ENCODE measurements at places on chromosomes 12 and 14.

GRCh38 chr12:110742718-110743570, at the start of gene PPP1CC:
PPP1CC (minus strand) TSS chr12:110742891; CDS start chr12:110742707, 184 bp downstream.
- peak; percentile 91 for DNase-seq

DNA sequence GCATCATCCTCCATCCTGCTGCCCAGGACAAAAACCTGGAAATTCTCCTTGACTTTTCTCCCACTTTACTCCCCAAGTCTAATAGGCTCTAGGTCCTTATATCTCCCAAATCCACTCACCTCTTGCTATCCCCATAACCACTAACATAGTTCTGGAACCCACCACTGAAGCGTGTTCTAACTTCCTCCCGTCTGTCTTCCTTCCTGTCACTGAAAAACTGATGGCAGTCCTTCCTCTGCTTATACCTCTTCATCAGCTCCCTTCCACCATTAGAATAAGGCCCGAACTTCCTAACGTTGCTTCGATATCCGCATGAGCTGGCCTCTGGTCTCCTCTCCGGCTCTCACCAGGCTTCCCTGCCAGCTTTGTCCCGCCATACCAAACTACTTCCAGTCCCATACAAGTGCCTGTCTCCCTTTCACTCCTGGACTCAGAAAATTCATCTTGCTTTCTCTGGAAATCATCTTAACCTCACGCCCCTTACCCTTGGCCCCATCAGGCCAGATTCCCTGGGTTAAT, 63.0 kb upstream of the BCL2L14 start:
- DNase-seq: no peak

DNA sequence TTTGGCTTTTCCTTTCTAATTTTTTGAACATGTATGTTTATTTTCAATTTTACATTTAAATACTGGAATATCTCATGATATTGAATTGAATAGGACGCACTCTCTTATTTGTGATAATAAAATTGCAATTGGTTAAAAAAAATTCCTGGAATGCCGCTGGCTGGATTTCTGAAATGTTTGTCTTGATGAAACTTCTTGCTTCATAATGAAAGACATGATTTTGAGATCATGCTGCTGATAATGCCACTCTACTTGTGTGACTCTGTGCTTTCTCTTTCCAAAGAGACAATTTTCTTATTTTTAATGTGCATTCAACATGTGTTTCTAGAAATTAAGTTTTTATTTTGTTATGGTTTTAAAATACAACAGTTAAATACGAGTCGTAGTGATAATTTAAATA, 465.7 kb upstream of the FAR2 start:
- no peak for DNase-seq

DNA sequence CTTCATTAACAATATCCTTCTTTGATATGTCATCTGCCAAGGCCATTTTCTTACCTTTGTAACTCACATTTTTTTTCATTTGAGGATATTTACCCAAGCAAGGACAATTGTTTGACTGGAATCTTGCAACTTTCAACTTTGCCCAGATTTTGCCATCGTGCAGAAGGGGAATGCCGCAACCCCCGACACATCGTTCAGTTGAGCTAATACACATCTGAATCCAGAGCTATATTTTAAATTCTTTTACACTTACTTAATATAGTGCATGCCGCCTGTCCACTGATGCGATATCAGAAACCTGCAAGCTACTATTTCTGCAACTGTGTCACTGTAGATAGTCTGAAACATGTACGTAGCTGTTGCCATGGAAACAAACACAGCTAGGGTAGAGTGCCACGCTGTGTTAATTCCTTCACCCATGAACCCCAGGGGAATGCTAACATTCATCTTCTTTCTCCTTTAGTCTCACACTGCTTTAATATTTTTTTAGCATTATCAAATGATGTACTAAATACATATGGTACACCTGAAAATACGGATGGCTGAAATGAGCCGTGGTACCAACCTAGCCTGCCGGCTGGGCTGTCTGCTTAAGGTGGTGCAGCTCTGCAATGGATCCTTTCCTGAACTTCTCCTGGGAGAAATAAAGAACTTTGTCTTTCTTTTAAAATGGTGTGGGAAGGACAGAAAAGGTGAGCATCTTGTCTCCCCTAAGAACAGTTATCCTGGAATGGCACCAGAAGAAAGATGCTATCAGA, 77.0 kb upstream of the FOXN3 start:
- DNase-seq: no peak

DNA sequence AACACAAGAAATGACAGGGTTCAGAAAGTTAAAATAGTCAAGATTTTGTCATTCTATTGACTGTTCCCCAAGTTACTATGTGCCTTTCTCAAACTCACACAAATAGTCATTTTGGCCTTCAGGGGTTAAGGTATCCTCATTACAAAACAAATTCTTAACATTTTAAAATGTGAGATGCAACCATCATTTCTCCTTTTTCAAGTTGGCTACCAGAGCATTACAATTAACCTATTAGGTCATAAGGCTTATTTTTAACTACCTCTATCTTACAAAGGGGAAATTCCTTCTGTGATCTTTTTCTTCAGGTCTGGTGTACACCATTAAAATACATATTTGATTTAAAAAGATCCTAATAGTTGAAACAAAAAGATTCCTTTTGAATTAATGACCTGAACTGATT, 61.2 kb downstream of the SLC38A1 start:
- no peak for DNase-seq

GRCh38 chr12:131196220-131196619, 242.5 kb downstream of the ADGRD1 start:
- DNase-seq: no peak

DNA sequence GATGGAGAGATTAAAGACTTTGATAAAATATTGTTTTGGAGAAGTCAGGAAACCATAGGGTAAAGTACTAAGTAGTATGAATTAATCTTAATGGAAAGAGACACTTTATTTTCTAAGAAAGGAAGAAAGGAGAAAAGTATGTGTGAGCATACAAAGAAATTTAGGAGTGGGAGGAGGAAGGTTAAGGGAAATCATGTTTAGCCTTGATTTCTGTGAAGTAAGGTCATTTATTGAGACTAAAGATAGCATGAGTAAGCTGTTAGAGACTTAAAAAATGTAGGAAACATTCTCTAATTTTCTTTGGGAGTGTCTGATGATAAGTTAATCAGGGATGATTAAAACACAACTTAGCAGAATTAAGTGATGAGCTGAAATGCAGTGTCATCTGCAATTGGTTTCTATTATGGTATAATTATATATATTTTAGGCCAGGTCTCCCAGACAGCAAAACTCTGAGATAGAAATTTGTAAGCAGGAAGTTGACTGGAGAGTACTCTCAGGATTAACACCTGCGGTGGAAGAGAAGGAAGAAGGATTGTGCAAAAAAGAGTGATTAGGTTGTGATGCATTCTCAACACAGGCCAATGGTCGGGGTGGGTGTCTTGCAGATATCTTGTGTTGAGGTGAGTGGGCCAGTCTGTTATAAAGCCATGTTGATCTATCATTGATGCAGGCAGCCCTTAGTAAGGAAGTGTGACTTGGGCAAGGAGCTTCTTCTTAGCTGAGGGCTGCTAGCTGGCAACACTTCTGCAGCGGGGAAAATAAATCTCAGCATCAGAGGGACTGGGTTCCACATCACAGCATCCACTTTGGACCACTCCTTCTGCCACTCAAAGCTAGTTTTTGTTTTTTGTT, 256.2 kb downstream of the AEBP2 start:
- DNase-seq: no peak

DNA sequence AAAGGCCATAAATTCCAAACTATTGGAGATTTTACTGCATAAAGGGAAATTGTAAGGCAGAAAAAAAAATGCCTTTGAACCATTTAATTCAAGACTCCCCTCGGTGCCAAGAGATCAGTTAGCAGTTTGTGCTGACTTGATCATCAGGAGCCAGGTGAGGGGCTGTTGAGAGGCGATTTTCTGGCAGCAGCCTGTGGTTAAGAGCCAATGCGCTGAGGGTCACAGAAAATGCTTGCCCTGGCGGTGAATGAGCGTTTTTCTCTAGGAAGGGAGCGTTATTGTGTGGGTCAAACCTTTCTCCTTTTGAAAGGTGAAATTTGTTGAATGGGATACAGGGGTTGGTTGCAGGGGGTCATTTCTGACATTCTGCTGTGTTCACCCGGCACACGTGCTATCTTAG, 4.7 kb downstream of the SRRM4 start:
- no peak for DNase-seq

GRCh38 chr12:45774508-45775162, 45.1 kb downstream of the ARID2 start:
- DNase-seq: no peak

DNA sequence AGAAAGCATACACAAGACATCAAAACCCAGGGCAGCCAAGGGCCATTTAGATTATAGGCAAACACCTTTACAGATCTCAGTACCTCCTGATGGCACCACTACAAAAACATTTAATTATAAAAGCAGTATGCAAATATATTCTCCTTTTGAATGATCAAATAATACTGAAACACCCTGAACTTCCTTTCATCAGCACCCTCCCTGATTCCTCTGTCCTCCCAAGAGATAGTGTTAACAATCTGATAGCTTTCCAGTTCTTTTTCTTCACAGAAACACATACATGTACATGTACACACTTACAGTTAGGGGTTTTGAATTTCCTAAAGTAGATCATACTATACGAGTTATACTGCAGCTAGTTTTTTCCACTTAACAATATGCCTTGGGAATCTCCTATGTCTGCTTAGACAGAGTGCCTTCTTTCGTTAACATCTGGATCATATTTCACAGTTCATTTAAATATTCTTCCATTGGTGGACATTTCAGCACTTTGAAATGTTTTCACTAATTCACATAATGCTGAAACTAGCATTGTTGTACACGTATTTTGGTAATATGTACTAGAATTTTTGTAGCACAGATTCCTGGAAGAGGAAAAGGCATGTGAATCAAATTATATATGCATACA, 35.2 kb downstream of the TDG start:
- no peak for DNase-seq

- DNase-seq: no peak
Measured at GRCh38 chr14:58826845-58827686, 189.3 kb downstream of the DACT1 start.

- no peak for DNase-seq
Measured at GRCh38 chr14:68392393-68393141, 400.3 kb downstream of the ZFP36L1 start.

DNA sequence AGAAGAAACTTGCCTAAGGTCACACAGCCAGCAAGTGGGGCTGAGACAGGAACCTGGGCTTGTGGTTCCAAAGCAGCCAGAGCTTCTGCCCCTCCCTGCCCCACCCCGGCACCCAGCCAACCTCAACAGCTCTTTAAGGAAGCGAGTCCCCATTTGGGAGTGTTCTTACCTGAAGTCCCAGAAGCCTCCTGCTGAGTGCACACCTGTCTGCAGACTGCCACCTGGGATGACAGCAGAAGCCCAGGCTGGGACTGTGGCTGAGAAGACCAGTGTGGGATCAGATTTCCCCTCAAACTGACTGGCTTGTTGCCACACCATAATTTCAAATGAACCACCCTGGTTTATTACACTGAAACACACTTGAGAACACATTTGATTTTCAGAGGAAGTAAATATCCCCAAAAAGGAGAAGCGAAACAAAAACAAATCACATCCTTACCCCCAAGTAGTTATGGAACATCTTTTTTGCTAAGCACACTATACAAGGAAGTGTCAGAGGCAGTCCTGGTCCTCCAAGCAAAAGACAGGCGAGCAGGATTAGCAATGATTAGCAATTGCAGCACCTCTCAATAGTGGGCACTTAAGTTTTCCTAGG, 6.3 kb upstream of the RIN3 start:
- DNase-seq: no peak

DNA sequence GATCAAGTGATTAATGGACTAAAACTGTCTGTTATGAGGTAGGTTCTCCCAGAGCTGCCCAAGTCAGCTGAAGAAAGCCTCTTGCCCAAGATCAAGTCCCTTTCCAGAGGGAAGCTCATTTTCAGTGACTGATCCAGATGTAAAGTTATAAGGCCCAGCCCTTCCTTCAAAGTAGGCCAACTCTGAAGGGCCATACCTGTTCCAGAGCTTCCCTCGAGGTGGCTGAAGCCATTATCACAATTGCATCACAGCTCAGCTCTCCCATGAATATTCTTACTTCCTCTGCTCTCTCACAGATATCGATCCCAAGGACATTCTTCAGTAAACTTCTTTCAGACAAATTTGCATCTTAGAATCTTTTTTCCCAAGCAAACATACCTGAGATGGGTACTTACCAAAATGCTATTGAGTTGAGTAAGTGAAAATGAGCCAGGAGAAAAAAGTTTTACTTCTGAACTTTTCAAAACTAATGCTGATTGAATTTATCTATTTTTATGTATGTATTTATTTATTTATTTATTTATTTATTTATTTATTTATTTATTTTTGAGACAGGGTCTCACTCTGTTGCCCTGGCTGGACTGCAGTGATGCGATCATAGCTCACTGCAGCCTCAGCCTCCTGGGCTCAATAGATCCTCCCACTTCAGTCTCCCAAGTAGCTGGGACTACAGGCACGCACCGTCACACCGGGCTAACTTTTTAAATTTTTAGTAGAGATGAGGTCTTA, 42.6 kb upstream of the USP15 start:
- DNase-seq: no peak

- DNase-seq: no peak
Measured at GRCh38 chr14:91264151-91265150, 19.9 kb upstream of the GPR68 start.

DNA sequence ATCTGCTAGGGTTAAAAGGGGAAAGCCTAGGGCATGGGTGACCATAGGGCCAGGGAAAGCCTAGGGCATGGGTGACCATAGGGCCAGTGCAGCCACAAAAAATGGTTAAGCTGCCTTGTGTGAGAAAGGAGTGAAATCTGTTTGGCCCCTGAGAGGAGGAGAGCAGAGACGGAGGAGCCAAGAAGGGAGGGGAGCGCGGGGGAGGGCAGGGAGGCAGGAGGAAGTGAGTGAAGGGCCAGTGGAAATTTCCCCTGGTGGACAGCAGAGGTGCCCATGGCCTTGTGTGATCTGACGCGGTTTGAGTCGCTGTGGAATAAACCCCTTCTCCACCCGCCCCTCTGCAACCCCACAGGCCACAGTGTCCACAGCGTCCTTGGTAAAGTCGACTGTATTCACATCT, 618 bp upstream of the AQP6 start:
- no peak for DNase-seq

DNA sequence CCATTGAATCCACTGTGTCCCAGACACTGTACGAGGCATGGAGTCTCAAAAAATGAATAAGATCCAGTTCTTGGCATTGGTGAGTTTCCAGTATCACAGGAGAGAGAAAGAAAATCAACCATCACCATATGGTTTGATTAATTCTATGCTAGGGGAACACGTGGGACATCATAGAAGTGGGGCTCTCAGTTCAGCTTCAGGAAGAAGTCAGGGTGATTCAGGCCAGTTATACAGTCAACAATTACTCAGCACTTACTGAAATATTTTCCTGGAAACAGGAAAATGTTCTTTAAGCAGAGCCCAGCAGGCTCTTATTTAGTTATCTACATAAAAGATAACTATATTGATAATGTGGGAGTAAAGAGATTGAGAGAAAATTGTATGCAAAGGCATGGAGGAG, 407.2 kb downstream of the NOVA1 start:
- DNase-seq: no peak
